Vagina (tissue), 2 donors: ENCODE measurements at places on chromosomes 11 and 22. TPM values are rescaled to one million over a fixed set of nuclear protein-coding genes. Genes with fewer than 3 reads are reported as not detected.

LRRC4C gene
- 5.6 TPM for total RNA-seq

C11orf91 gene
- total RNA-seq: not detected

GRCh38 chr11:84757711-84758110 lies 869.4 kb downstream of the DLG2 start:
- H3K27me3 ChIP-seq: no peaks in the 10 kb centered on the region
- H3K4me1 ChIP-seq: no peaks in the 10 kb centered on the region

- H3K27ac ChIP-seq: no peak overlapping the region
- no peak for DNase-seq
- no peak overlapping the region for H3K4me3 ChIP-seq
- H3K27me3 ChIP-seq: no peaks in the 10 kb centered on the region
- peaks cover 9% of the 10 kb centered on the region for H3K4me1 ChIP-seq
- no peaks in the 10 kb centered on the region for H3K36me3 ChIP-seq
Observed at GRCh38 chr11:35932681-35933319, 11.1 kb upstream of the LDLRAD3 start.

DNA sequence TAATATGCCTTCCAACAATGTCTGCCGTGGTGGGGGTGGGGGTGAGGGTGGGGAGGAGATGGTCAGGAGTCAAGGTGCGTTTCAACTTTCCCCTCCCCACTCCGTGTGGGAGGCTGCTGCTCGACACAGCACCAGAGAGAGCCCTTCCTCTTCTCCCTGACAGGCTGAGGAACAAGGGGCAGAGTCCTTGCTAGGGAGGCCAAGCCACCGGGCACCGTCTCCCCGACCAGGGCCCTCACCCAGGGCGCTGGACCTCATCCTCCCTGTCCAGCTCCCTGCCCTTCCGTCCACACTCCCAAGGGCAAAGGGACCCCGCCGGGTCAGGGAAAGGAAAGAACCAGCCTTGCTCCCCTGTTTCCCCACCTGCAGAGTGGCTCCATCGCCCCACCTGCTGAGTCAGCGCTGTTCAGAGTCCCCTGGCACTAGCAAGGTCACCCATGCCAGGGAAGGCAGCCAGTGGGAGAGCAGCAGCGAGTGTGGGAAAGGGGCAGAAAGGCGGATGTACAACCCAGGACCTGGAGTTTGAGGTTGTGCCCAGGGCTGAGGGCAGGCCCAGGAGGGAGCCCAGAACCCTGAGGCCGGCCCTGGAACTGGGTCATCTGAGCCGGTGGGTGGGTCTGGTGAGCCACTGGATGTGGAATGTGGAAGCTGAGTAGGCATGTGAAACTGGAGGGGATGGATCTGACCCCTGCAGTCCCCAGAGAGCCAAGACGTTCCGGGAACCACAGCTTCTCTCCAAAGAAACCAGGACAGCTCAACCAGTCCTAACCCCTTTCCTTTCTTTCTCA lies 47.2 kb downstream of the BUD13 start:
- no peaks in the 10 kb centered on the region for H3K36me3 ChIP-seq
- DNase-seq: no peak
- H3K4me1 ChIP-seq: peaks cover 15% of the 10 kb centered on the region
- no peak overlapping the region for H3K27ac ChIP-seq
- H3K27me3 ChIP-seq: no peaks in the 10 kb centered on the region
